ENCODE measurements at places on chromosomes 2 and 18.
A peak's percentile ranks its signal among the peaks of the same experiment; 100 is the strongest.

DNA sequence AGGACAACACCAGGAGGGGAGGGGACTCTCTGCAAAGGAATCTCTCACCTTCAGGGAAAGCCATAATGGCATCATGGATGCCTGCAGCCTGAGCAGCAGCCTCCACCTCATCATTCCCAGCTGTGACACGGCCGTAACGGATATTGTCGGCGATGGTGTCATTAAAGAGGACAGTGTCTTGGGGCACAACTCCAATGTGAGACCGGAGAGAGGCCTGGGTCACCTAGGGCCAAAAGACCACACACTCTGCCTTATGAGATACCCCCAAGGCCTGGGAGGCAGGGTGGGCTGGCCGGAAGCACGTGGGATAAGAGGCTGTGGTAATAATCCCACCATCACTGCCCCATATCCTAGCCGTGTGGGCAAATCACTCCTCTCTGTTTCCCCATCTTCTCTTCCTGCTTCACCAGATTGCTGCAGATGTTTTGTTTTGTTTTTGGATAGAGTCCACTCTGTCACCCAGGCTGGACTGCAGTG lies 4.3 kb downstream of the ZFAND2B start:
- DNase-seq, result no peak

- DNase-seq, result peak; percentile 12
Measured at GRCh38 chr2:100563407-100564247, 834 bp downstream of the PDCL3 start.

- no peak for DNase-seq
Measured at GRCh38 chr18:56919190-56919589, 227.7 kb upstream of the BOD1L2 start.

GRCh38 chr18:79484661-79485621 lies 89.2 kb downstream of the NFATC1 start:
- no peak for DNase-seq

GRCh38 chr18:46239549-46239948 lies 135.4 kb downstream of the HAUS1 start:
- no peak for DNase-seq

GRCh38 chr2:14951569-14952285 lies 319.2 kb downstream of the LRATD1 start:
- DNase-seq, result no peak

DNA sequence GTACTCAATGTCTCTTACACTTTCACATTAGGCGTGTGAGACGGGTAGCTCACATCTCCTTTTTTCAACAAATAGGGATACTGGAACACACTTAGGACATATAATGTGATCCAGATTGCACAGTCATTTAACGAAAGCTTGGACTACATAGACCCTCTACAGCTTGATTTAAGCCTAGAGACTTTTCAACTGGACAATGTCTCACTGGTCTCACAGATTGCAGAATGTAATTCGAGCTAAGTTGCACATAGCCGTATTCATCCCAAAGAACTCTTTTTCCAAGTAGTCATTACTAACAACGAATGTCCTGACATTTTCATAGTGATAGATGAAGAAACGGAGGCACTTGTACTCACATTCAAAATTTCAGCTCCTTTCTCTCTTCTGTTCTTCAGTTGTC lies 612.1 kb downstream of the ZEB2 start:
- no peak for DNase-seq

GRCh38 chr2:55901322-55901721 lies 22.3 kb downstream of the EFEMP1 start:
- no peak for DNase-seq

DNA sequence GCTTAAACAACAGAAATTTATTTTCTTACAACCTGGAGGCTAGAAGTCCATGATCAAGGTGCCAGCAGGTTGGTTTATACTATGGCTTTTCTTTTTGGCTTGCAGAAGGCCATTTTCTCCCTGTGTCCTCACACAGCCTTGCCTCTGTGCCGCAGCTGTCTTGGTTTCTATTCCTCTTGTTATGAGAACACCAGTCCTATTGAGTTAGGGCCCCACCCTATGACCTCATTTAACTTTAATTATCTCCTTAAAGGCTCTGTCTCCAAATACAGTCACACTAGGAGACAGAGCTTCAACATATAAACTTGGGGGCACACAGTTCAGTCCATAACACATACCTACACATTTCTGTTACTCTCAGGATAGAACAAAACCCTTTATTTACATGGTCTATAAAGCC lies 17.3 kb upstream of the RHOB start:
- DNase-seq, result no peak

GRCh38 chr2:151808258-151809072 lies 19.8 kb downstream of the ARL5A start:
- DNase-seq, result peak; percentile 72

DNA sequence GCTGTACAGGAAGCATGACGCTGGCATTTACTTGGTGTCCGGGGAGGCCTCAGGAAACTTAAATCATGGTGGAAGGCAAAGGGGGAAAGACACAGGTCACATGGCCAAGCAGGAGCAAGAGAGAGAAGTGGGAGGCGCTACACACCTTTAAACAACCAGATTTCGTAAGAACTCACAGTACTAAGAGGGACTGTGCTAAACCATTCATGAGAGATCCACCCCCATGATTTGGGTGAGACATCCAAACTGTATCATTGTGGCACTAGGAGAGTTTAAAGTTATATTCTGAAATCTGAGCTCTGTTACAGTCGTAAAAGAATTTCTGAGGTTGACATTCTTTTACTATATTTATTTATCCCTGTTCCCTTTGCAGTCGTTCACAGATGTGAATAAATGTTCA lies 116.6 kb downstream of the ICA1L start:
- no peak for DNase-seq

DNA sequence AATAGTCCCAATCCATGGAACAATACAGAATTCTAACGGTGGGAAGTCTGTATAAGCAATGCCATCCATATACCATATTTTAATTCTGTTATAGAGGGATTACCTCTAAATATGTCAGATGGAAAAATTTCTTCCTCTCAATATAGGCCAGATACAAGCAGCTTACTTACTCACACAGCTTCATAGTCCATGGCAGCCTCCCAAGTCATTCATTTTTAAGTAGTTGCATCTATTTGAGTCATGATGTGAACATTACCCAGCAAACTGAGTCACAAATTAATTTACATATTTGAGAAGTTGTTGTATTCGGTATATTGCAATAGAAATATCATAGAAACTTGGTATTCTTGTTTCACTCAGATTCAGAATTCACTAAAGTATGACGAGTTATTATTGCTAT lies 20.3 kb downstream of the TBR1 start:
- no peak for DNase-seq

DNA sequence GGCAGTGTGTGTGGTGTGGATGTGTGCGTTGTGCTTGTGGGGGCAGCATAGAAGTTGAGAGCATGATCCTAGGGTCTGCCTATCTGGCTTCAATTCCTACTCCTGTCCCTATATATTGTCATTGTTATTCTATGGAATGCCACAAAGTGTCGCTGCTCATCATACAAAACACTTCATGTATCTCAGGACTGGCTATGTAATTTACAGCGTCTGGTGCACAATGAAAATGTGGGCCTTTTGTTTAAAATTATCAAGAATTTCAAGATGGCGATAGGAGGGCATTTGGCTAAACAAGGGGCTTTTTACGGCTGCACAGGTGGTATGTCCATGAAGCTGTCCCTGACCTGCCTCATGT lies 3.4 kb downstream of the SERPINB2 start:
- DNase-seq, result peak; percentile 15

- DNase-seq, result no peak
Measured at GRCh38 chr2:63000801-63001200, 49.8 kb upstream of the OTX1 start.

DNA sequence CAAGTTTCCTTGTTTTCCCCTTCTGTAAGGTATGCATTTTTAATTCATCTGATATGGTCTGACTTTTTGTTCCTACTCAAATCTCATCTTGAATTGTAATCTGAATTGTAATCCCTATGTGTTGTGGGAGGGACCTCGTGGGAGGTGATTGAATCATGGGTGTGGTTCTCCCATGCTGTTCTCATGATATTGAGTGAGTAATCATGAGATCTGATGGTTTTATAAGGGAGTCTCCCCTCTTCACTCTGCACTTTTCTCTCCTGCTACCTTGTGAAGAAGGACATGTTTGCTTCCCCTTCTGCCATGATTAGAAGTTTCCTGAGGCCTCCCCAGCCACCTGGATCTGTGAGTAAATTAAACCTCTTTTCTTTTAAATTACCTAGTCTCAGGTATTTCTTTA lies 476.1 kb downstream of the LPIN1 start:
- DNase-seq, result no peak

DNA sequence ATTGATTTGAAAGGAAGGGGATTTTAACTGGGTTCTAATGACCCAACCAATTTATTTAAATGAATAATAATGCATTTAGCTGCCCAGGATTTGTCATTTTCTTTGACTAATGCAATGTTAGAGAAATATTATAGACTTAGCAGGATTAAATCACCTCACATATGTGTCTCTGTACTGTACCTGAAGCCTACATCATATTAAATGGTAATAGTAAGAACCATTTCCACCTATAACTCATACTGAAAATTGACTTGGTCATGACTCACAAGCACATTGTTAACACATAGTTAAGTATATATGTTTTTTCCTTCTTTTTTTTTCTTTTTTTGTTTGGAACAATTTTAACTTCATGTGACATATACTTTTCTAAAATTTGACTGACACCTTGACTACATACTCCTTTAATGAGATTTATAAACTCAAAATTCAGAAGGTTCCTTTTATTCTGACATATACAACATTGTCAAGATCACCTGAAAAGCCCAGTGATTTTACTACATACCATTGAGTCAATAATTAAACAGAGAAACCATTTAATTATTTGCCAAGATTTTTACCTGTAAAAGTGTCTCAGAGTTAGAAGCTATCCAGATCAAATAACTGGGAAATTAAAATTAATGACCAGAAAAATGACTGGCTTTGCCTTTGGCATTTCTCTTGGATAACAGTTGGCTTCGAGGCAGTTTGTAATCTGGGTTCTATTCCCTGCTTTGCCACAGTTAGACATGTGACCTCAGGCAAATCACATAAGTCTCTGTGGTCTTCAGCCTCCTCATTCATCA lies 58.8 kb upstream of the CDC42EP3 start:
- DNase-seq, result no peak

- no peak for DNase-seq
Measured at GRCh38 chr2:137968477-137969417, 4.5 kb downstream of the HNMT start.

GRCh38 chr2:224847961-224848850 lies 132.0 kb upstream of the CCDC195 start:
- no peak for DNase-seq

GRCh38 chr2:199439066-199439465 lies 18.7 kb downstream of the SATB2 start:
- no peak for DNase-seq

GRCh38 chr2:120992791-120993555 lies 257.3 kb downstream of the GLI2 start:
- DNase-seq, result no peak

All from NCI-H526 (cell line).